ENCODE measurements at places on chromosomes 3 and 15. TPM values are rescaled to one million over a fixed set of nuclear protein-coding genes. Genes with fewer than 3 reads are reported as not detected.

GRCh38 chr15:74978503-74978902 lies 16.9 kb upstream of the SCAMP5 start:
- DNase-seq = no peak

DNA sequence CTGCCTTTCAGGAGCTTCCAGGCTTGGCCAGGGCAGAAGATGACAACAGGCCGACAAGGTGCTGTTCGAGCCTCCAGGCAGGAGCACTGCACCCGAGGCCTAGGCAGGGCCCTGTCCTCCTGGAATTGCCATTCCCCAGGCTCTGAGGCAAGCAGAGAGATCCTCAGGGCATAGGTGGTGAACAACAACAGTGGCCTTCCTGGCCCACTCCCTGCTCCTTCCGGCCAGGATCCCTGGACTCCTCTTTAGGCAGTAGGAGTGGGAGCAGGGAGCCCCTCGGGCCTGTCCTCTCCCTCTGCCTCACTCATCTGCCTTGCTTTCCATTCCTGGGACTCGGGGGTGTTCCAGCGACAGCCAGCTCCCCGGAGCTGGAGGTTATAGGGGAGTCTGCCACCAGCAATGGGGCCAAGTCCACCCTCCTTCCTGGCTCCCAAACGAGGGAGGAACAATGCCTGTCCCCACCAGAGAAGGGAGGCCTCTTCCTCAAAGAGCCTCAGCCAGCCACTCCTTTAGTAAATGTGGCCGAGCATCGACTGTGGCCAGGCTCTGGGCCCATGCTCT lies 135.0 kb downstream of the NUP210 start:
- no peak for DNase-seq

- no peak for DNase-seq
These were observed 149.5 kb downstream of the GREM1 start for GRCh38 chr15:32867313-32867626.

Gene CTXN2
- not detected for total RNA-seq

- no peak for DNase-seq
These were observed 69.6 kb downstream of the SENP2 start for GRCh38 chr3:185655426-185656320.

DNA sequence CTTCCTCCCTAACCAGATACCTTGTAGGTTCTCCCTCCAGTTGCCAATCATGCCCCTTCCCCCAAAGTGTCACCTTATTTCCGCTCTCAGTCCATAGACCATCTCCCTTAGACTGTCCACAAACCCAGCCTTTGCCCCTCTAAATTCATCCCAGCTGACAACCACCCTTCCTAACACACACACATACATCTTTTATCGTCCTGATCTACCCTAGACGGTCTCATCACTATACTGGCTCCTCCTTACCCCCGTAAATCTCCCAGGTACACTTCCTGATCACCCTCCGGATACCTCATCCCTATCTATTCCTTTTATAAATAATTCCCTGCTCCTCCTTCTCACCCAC lies 828 bp downstream of the THOC7 start:
- no peak for DNase-seq

DNA sequence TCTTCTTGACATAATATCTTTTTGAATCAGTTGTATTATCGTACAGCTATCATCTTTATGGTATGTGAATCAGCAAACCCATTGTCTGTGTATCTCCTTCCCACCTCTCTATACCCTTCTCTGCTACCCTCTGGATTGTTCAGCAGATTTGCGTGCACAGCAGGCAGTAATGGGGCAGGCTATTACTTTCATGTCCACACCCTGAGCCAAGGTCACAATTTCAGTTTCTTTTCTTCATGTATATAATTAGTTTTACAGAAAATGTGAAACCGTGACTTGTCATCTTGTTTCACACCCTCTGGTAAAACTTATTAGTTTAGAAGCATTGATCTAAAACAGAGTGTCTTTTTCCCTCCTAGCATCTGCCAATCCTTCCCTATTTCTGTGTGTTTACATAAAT lies 770.4 kb upstream of the SEMA6D start:
- no peak for DNase-seq

DNA sequence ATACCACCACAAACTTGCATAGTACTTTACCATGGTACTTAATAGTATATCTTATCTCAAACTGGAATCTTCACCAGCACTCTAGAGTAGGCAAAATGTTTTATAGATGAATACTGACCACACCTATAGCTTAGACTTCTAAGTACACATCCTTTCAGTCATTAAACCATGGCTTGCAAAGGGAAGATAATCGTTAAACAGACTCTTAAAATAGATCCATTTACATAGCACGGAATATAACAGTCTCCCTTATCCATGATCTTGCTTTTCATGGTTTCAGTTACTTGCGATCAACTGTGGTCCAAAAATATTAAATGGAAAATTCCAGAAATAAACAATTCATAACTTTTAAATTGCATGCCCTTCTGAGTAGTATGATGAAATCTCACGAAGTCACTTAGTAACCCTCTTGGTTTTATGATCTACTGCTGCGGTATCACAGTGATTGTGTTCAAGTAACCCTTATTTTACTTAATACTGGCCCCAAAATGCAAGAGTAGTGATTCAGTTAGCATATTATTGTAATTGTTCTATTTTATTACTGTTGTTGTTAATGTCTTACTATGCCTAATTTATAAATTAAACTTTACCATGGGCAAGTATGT lies 111.4 kb downstream of the HERC1 start:
- DNase-seq = no peak

GRCh38 chr3:167837466-167837865 lies 101.9 kb downstream of the SERPINI1 start:
- no peak for DNase-seq

- DNase-seq = no peak
These were observed 112.7 kb downstream of the KLF13 start for GRCh38 chr15:31439328-31439727.

DNA sequence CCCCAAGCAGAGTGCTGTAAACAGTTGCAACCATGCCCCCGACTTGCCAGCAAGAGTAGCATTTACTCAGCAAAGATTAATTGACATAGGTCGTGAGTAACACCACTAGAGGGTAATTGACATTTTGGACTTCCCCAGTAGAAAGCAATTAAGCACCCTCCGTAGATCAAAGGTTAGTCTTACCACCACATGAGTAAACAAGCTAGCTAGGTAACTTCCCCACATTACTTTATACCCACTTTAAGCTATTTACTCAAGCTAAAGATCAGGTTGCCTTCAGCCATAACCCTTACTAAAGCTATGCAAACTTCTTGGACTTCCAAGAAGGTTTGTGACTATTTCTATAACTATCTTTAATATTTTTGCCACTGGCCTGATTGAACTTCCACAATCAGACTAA lies 1072.7 kb downstream of the OTOL1 start:
- DNase-seq = no peak

GRCh38 chr15:77064539-77065308 lies 6.2 kb downstream of the TSPAN3 start:
- no peak for DNase-seq

Gene GABRA5
- total RNA-seq = not detected

- no peak for DNase-seq
These were observed 24.2 kb downstream of the PPM1L start for GRCh38 chr3:160780245-160780644.

GRCh38 chr3:171956181-171956683 lies 83.1 kb upstream of the FNDC3B start:
- peak; percentile 63 for DNase-seq

Gene HERC2
- 84.9 TPM for total RNA-seq

Gene ZBBX
- 0.31 TPM for total RNA-seq

Gene ITGA11
- total RNA-seq = 10.3 TPM

Gene SKOR1
- total RNA-seq = 1.3 TPM

Gene NRROS
- 10.0 TPM for total RNA-seq

Gene TCTA
- 28.5 TPM for total RNA-seq

Gene GOLGA8M
- 16.0 TPM for total RNA-seq

DNA sequence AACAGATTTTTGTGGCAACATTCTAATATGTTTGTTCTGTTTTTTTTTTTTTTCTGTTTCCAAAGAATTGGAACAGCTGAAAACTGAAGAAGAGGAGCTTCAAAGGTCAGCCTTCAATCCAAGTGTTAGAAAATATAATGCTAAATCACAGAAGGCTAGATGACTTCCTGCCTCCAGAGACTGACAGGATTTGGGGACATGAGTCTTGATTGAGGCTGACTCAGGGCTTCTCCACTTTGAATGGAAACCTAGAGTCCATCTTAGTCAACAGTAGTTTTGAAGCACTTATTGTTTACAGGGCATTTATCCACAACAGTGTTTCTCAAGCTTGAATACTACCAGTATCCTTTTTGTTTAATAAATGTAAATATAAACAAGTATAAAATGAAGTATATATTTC lies 44.5 kb upstream of the RAD51 start:
- no peak for DNase-seq

DNA sequence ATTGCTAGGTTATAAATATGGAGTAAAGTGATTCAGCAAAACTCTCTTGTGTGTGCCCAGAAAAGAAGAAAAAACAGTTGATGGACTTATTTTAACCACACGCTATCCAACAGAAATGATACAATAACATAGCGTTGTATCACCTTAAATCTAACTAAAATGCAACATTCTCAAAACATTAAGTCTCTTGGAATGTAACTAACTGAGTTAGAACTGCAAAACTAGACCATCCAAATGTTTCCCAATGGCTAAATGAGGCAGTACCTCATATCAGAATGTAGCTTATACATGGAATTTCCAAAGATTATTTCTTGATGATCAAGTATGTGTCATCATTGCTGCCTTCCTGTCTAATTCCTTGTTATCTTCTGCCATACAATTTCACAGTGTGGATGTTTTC lies 187.9 kb downstream of the CNTN3 start:
- no peak for DNase-seq

Gene CSPG5
- total RNA-seq = 0.67 TPM

DNA sequence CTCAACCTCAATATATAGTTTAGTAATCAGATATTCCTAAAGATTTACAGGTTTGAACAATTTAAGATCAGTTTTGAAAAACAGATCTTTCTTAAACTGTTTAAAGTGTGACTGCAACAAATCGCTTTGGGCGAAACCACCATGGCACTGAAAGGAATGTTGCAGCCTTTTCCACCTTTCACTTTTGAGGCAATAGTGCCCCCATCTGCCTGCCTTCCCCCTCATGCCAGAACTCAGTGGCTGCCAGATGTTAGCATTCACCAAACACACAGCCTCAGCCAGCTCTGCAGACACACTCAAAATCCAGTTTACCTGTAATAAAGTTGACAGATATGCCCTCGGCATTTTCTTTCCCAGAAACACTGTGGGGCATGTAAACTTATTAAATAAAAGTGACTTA lies 3.3 kb downstream of the LYSMD4 start:
- DNase-seq = no peak

GRCh38 chr3:45915518-45916231 lies 27.6 kb upstream of the CXCR6 start:
- DNase-seq = no peak

- DNase-seq = no peak
These were observed 87.4 kb upstream of the CCNL1 start for GRCh38 chr3:157247391-157247790.

DNA sequence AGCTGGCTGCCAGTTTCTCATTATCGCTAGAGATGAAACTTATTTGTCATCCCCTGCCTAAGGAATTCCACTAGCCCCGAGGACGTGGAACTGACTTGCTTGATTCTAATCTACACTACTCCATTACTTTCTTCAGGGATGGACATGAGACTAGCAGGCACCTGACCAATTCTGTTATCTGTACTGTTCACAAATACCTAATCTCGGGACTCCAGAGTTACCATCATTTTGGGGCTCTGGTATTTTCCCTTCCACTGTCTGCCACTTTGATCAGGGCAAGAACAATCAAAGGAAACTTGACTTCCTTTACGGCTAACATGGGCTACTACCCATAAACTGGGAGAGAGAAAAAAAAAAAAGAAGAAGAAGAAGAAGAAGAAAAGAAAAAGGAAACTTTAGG lies 27.8 kb downstream of the BMF start:
- DNase-seq = no peak

- no peak for DNase-seq
These were observed 25.0 kb downstream of the TCF12 start for GRCh38 chr15:56943403-56943802.

DNA sequence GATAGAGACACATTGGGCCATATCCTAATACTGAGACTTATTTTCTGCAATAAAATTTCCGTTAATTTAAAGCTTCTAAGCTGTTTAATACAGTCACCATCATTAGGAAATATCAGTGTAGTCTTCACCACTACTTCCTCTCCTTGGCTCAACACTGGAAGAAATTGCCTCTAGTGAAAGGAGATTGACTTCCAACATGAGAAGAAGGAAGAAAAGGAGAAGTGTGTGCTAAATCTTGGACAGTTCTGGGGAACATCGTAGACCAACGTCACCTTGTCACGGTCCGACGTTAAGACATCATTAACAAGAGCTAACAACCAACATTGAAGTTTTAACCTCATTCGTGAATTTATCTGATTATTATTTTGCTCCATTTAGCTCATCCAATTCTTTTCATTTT lies 987.0 kb upstream of the CFAP20DC start:
- no peak for DNase-seq

Gene NR1I2
- not detected for total RNA-seq

DNA sequence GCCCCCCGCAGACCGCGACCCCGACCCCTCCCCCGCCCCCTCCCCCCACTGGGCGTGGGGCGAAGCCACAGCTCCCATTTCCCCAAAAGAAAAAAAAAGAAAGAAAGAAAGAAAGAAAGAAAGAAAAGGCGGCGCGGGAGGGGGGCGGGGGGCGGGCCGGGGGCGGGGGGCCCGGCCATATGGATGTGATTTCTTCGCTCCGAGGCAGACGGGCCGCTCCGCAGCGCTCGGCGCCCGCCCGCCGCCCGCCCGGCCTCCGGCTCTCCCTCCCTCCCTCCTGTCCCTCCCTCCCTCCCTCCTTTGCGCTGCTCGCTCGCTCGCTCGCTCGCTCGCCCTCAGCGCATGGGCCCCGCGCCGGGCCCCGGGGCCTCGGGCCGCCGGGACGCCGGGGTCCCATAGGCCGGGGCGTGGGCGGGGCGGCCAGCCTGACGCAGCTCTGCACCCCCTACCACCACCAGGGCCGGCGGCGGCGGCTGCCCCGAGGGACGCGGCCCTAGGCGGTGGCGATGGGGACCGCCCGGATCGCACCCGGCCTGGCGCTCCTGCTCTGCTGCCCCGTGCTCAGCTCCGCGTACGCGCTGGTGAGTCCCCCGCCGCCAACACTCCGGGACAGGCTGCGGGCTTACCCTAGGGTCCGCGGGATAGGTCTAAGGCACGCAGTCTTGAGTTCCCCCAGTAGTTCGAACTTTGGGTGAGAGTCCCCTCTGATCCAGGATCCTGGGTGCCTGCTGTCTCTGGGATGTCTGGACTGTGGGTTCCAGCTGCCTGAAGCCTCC lies 5.7 kb downstream of the PTH1R start:
- DNase-seq = no peak

DNA sequence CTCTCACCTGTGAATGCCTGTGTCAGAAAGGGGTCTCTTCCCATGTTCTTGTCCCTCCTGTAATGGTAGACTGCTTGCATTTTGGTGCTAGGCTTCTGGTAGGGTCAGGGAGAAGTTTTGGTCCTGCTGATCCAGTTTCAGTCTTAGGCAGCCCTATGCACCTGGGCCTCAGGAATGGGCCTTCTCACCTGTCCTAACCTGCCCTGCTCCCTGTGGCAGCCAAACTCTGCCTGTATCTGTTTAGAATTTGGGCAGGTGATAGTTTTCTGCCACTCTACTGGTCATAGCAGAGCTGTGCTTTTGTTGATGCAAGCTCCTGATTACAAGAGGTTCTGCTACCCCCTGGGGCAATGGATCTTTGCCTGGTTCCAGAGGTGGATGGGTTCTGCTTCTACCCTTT lies 118.7 kb downstream of the PLCL2 start:
- no peak for DNase-seq

Gene SAMMSON
- total RNA-seq = 3.4 TPM

Gene ALPK3
- 7.2 TPM for total RNA-seq

Measured in sciatic nerve (tissue), 2 donors.